Neural crest cell (in vitro differentiated cells): ENCODE measurements at places on chromosomes 3 and 15.

DNA sequence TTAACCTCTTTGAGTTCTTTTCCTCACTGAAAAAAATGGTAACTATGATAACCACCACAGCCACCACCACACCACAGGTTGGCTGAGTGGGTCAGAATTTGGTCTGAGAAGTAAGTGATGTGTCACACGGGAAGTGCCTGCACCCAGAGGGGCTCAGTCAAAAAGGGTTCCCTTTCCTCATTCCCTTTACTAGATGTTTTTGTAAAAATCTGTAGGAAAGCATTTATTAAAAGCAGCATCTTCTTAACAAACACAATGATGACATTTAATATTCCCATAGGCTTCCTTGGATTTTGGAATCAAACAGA is 23.2 kb downstream of the CFAP92 start:
- DNase-seq, result no peak

DNA sequence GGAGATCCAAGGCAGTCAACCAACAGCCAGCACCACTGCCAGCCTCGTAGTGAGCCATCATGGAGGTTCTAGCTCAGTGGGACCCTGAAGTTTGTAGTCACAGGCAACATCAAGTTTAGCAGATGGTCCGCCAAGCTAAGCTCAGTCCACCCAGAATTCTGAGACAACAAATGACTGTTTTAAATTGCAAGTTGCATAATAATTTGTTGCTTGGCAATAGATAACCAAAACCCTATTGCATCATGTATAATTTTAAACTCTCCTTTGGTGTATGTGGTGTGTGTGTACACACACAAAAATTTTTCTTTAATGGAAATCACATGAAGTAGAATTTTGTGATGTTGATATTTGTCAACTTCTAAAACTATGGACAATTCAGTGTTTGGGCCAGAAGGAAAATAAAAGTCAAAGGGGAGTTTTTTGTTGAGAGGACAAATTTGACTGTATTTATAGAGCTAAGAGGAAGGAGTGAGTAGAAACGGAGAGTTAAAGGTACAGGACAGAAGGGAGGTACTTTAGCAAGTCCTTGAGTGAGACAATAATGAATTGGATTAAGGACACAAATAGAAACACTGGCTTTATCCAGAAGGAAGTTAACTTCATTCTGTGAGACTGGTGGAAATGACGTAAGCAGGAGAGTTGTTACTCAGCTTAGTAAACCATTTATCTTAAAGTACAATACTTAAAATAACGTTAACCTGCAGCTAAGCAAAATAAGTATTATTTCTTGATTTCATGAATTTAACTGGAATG is 83.6 kb downstream of the NCEH1 start:
- no peak for DNase-seq

GRCh38 chr15:34818526-34818925 is 23.2 kb upstream of the ACTC1 start:
- DNase-seq, result no peak

DNA sequence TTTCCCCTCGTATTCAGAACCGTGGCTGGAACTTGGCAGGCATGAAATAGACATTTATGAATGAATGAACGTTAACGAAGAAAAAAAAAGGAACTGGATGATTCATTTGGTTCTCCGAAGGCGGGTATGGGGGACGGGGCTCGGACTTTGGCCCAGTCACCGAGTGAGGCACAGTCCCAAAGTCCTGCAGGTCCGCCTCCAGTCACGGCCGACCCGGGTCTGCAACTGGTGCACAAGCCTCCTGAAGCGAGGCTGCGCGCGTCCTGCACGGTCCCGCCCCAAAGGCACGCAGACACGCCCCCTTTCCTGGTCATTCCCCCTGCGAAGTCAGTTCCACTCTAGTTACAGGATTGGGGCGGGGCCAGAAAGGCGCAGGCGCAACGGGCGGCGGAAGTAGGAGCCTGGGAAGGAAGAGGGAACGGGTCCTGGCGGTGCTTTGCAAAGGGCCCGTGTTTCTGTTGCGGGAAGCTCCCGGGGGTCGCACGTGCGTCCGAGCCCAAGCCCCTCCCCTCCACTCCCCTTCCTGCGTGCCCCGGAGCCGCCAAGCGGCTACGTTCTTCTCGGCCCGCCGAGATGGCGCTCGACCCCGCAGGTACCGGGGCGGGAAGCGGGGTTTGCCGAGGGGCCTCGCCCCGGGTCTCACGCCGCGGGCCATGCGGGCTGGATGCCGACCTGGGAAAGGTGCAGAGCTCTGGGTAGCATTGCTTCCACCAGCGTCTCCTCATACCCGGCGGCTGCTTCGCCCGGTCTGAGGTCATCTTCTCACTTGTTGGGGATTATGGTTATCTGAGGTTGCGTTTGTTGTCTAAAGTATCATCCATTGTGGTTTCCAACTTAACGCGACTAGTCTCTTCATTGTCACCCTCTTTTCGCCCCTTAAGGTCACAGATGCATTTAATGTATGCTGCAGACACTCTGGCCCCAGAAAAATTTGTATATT is at the start of gene CMC1:
CMC1 (plus strand) TSS at position 399 of the 940 bp plus-strand sequence; CDS start at position 574, 175 bp downstream.
- DNase-seq, result peak; percentile 96

GRCh38 chr15:57218826-57219576 is 157.3 kb upstream of the CGNL1 start:
- peak; percentile 17 for DNase-seq

- no peak for DNase-seq
These were observed 2.4 kb downstream of the GNL3 start for GRCh38 chr3:52688266-52688665.

- no peak for DNase-seq
These were observed 4.1 kb upstream of the ACTC1 start for GRCh38 chr15:34799149-34800101.

DNA sequence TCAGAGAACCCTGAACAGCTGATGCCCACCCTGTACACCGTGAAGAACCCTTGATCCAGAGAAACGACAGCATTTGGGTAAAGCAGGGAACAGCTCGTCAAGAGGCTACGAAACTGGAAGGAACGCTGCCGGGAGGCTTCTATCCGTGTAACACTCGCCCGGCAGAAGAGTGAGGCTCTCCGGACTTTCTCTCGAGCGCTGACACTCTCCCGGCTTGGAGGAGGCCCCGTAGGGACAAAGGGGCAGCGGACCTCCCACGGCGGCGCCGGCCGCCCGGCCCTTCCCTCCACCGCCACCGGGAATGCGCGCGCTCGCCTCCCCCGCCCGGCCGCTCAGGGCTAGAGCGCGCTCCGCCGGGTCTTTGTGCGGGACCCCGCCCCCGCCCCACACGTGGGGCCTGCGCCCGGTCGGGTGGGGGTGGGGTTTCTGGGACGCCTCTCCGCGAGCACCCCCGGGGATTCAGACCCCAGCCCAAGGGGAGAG is 1.7 kb downstream of the HYAL2 start:
- peak; percentile 76 for DNase-seq

- no peak for DNase-seq
These were observed 7.2 kb upstream of the CFAP161 start for GRCh38 chr15:81126892-81127291.
